Activated CD8-positive, alpha-beta memory T cell treated with anti-CD3 and anti-CD28 coated beads for 4 hours (primary cell): ENCODE measurements at places on chromosomes 3 and 15.

GRCh38 chr3:178602856-178603255 is 66.6 kb downstream of the KCNMB2 start:
- DNase-seq, result no peak

GRCh38 chr3:145134738-145135137 is 1026.2 kb downstream of the PLOD2 start:
- DNase-seq, result no peak

DNA sequence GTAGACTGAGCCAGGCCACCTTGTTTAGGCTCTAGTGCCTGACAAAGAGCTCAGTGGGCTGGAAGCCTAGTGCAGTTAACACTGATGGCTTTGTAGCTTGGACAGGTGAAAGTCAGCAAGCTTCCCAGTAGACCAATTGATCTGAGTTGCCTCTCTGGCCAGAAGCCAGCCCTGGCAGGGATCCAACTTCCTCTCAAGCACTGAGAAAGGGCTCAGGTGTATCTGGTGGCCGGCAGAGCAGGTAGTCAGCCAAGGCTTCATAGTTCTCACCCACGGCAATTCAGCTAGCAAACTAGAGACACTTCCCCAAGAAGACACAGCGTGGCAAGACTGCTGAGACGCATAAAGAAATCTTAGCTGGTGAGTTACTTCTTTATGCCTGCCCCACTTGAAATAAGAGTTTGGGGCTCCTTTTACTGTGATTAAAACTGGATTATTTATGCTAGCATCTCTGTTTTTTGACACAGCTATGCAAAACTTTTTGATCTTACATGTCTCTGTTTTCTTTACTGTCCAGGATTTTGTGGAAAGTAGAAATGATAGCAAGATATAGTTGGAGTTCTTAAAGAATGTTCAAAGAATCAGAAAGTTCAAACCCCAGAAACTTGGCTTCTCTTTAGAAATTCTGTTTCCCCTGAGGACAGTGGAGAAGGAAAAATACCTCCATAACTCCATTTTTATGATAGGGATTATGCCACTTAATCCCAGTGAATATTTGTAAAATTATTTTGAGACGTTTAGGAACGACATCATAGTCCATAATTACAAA is 8.4 kb upstream of the CA12 start:
- no peak for DNase-seq

GRCh38 chr3:32310918-32311839 is 72.7 kb downstream of the CMTM8 start:
- DNase-seq, result no peak

DNA sequence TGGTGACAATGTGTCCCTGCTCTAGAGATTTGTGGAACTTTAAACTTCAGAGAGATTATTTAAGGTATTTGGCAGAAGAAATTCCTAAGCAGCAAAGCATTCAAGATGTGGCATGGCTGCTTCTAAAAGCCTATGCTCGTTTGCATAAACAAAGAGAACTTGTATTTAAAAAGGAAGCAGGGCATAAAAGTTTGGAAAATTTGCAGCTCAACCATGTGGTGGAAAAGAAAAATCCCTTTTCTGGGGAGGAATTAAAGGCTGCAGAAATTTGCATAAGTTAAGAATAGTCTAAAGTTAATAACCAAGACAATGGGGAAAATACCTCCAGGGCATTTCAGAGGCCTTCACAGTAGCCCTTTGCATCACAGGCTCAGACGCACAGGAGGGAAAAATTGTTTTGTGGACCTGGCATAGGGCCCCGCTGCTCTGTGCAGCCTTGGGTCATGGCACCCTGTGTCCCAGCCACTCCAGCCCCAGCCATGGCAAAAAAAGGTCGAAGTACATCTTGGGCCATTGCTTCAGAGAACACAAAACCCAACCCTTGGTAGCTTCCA is 1109.1 kb downstream of the OTOL1 start:
- DNase-seq, result no peak

DNA sequence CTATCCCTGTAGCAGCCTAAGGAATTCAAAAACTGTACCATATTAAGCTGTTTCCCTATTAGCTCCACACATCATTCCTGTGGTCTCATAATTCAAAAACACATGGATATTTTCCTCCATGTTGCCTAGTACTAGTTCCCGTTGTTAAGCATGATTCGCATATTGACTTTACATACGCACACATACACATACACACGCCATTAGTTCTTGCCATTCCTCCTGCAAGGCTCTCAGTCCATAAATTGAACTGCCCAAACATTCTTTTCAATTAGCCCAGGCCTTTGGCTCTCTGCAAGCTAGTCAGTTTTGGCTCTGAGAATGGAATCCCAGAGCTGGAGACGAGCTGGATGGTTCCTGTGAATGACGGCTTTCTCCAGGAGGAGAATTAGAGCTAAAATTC is 57.2 kb upstream of the RAD18 start:
- no peak for DNase-seq

DNA sequence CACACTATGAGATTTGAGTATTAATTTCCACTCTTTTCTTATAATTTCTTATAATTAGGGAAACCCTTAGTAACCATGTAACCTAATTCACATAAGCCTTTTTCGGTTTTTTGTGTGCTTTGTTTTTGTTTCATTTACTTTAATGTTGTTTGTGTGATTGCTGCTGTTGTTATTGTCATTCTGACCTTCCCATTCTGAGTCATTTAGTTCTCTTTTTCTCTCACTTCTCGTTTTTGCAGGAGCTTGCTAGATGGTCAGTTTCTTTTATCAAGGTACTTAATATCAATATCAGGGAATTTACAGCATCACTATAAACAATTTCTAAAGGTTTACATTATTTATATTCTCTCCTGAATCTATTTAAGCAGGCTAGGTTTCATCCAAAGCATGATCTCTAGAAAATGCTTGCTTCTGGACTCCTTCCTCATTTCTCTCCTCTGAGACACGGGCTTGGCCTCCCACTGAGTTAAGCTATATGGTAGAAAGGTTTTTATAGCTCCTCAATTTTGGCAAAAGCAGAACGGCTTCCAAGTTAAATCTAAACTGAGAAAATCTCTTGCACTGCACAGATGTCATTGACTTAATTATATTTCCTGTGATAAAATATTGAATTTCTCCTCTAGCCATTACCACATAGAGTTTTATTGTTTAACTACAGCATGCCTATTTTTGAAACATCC is 534.2 kb downstream of the NSUN3 start:
- DNase-seq, result no peak

DNA sequence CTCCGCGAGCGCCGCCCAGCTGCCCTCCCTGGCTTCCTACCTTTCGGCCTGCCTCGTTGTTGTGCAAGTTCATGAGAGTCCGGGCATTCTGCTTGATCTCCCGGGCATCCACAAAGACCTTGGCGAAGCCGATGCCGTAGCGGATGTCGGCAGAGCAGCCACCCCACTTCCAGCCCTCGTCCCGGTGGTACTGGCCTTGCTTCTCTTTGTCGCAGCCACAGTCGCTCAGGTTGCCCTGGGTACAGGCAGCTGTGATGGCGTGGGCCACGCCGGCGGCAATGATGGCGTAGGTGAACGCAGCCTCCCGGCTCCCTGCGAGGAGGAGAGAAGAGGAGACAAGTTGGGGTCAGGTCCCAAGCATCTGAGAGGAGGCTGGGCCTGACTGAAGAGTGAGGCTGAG is 25.4 kb downstream of the WNT7A start:
- no peak for DNase-seq

GRCh38 chr3:194828116-194828515 is 142.4 kb downstream of the FAM43A start:
- DNase-seq, result no peak

DNA sequence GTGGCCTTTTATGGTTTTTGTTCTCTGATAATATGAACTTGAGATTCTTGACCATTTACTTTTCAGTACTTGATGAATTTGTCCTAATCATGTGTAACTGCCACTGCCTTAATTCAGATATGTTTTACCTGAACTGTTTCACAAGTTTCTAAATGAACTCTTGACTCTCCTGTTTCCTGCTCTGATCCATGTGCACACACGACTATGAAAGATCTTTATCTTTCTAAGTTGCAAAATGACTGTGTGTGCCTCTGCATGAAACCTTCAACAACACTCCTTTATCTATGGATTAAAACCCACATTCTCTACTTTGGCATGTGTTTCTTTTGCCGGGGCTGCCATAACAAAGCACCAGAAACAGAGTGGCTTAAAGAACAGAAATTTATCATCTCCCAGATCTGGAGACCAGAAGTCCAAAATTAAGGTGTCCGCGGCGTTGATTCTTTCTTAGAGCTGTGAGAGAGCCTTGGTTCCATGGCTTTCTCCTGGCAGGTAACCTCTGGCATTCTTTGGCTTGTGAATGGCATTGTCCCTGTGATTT is 275.0 kb downstream of the ADAMTSL3 start:
- DNase-seq, result no peak

- no peak for DNase-seq
Measured at GRCh38 chr3:62723914-62724217, 151.3 kb downstream of the CADPS start.

DNA sequence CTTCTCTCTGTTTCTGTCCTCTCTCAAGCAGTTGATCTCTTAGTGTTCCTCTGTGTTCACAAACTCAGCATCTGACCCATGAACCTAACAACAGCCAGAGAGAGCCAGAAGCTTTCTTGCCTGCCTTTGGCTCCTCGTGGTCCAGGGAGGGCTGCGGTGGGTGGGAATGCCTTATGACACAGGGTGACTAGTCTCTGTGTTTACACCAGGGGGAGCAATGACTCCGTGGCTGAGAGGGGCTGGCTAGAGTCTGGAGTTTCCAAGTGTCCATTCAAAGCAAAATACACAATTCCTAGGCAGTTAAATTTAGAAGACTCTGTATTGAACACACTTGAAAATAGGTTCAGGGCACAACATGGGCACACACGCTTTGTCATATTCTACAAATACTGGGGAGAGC is 370.0 kb upstream of the FRG2C start:
- no peak for DNase-seq

DNA sequence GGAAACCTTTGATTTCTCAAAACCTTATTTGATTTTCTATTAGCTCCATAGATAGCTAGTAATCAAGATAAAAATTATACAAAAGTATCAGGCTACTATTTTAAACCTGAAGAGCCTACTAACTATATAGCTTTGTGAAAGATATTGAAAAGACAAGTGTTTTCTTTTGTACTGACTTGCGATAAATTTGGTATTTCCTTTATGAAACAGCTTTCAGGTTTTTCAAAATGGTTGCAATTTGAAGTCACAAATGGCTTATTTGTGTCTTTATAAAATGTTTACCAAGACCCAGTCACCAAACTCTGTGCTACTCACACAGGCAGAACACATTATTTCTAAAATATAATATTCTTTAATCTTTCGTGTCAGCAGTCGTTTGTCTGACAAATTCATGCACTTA is 167.5 kb upstream of the ALCAM start:
- DNase-seq, result no peak

DNA sequence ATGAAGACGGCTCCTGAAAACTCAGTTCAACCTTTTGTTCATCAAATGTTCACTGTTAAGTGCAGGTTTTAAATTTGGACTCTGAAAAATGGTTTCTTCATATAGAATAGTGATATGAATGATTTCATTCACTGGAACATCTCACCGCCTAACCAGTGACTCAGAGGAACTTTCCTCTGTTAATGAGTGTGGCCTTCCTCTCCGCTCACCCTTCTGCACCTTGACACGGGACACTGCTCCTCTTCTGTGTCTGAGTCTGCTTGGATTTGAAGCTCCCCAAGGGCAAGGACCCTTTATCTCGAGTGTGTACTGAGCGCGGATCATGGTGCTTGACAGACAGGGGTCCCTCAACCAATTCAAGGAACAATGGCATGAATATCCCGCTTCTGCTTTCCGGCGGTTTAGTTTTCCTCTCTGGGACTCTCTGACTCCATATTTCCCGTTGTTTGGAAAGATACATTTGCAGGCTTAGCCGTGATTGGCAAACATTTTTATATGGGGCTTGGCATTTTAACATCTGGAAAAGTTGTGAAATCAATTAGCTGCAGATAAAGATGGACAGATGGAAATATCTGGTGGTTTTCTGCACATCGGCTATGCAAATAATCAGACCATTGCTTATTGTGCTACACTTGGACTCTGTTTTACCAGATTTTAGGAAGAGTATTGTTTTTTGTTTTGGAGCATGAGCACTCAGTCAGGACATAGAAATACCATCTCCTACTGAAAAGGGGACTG is 20.9 kb downstream of the KBTBD8 start:
- no peak for DNase-seq

DNA sequence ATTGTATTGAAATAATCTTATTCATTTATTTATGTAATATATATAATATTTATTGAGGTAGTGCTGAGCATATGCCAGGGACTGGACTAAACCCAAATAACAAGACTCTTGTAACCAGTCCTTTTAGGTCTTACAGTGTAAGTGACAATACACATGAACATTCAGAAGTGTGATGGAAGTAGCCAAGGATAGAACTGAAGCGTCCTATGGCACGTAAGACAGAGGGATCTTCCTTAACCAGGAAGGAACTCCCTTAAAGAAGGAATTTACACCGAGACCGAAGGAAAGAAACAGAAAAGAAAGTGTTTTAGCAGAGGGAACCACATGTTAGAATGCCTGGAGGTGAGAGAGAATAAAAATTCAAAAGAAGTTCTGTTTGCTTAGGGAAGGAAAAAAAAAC is 23.6 kb upstream of the CLDN1 start:
- no peak for DNase-seq

DNA sequence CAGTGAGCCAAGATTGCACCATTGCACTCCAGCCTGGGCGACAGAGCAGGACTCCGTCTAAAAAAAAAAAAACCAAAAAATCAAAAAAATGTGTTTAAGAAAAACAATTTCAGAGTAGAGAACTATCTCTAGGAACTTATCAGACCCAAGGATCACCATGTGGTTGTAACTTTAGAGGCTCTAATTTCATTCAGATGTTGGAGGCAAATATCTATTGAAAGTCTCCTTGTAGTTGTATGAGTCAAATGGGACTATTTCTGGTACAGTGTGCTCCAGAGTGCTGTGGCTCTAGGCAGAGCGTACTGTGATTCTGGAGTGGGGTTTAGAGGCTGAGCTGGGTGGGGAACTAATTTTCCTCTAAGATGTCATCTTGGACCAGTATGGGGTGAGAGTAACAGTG is 398.7 kb downstream of the SHQ1 start:
- DNase-seq, result no peak

- no peak for DNase-seq
Measured at GRCh38 chr3:30269751-30270445, 336.5 kb upstream of the TGFBR2 start.

GRCh38 chr3:86973440-86973839 is 17.5 kb downstream of the VGLL3 start:
- no peak for DNase-seq

DNA sequence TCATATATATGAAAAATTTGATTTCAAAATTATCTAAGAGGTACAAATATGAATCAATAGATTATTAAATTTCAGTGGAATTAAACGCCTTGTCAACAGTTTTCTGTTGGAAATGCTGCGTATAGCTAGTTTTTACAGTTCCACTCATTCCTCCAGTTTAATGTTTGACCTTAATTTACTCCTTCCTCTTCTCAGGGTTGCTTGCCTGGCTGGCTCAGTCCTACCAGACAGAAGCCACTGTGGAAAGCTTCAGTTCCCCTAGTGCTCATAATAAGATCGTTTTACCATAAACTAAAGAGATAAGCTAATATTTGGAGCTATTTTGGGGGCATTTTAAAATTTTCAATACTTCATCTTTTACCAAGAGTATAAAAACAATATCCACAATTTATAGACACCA is 22.8 kb downstream of the EMC7 start:
- no peak for DNase-seq
